Occipital lobe (tissue), 3 donors: ENCODE measurements at places on chromosomes 6 and 20. TPM values are rescaled to one million over a fixed set of nuclear protein-coding genes. Genes with fewer than 3 reads are reported as not detected.

Gene CFAP61
- 3.1 TPM for total RNA-seq

Gene CTCFL
- not detected for total RNA-seq

Gene SIGLEC1
- 0.16 TPM for total RNA-seq

- DNase-seq, result no peak
These were observed 509.7 kb upstream of the MARCKS start for GRCh38 chr6:113347436-113347835.

DNA sequence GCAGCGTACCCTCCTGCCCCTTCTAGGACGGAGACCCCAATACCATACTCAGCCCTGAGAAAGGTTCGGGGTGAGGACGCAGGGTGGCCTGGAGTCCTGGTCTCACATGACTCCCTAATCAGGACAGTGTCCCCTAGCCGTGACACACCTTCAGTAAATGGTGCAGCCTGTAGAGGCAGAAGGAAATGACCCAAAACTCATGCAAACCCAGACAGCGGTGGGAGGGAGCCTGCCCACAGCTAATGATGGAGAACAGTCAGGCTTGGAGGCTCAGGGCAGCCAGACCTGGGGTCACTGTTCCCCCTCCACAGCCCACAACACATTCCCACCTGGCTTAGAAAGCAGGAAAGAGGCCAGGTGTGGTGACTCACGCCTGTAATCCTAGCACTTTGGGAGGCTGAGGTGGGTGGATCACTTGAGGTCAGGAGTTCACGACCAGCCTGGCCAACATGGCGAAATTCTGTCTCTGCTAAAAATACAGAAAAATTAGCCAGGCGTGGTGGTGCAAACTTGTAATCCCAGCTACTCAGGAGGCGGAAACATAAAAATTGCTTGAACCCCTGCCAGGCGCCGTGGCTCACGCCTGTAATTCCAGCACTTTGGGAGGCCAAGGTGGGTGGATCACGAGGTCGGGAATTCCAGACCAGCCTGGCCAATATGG, 8.8 kb upstream of the HMGA1 start:
- no peak for DNase-seq

GRCh38 chr6:3122823-3123182, 4.3 kb downstream of the BPHL start:
- DNase-seq, result no peak

GRCh38 chr20:5947276-5947675, 3.1 kb downstream of the TRMT6 start:
- DNase-seq, result no peak

DNA sequence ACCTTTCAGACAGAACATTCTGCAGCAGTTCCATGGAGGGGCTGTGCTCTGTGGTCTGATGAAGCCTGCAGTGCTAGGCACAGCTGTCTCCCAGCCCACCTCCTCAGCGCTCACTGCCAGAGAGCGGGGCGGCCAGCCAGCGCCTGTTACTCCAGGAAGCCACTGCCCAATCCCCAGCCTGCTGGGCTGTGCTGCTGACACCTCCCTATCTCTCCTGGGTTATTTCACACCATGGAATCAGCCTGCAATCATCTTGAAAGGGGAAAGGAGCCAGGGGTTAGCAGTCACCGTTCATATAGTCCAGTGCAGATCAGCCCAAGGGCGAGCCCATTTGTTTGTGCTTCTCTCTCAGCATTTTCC, 46.3 kb upstream of the NHSL1 start:
- DNase-seq, result no peak

GRCh38 chr20:53582574-53583351, 10.9 kb downstream of the ZNF217 start:
- no peak for DNase-seq

DNA sequence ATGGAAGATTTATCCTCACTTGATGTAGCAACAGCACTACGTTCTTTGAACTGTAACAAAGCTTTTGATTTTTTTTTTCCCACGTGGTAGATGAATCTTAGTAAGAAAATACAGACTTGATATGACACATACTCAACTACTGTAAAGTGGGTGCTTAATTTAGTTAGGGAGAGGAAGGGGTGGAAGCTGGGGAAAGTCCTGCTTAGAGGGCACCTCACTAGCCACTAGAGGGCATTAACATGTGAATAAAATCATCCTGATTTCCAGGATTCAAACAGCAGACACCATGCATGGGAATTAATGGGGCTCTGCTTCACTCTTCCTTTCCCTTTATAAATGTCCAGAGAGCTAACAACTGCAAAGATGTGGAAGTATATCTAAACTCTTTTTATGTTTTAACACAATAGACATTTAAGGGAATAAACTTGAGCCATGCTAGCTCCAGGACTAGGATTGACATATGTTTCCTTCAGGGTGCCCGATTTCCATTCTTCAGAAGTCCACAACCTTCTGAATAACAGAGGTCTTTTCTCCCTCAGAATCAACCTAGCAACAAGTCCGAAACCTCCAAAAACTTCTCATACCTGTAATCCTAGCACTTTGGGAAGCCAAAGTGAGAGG, 250.1 kb downstream of the ATXN1 start:
- no peak for DNase-seq

DNA sequence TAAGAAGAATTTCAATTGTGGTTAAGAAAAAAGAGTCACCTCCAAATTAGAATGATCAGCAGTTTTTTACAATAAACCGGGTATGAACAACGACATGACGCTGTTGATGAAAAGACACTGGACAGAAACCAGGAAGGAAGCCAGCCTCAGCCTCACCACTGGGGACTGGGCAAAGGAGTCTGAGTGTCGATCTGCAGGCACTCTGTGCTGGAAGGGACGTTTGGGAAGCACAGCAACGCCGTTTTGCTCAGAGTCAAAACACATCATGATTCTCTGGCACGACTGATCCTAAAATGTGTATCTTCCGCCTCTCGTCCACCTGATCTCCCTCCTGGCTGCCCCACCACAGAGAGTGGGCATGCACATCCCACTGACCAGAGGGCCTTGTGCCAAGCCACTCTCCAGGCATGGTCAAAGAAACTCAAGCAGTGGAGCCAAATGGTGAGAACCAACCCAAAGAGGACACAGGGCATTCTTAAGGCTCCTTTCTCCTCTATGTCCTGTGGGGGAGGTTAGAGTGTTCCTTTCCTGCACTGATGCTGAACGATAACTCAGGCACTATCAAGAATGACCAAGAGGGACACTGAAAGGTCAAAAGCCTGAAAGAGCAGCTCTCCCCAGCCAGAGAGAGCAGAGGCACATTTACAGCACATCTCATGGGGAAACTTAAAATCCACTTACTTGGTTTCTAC, 68.8 kb downstream of the AGPAT4 start:
- DNase-seq, result no peak

GRCh38 chr20:52076164-52076563, 115.4 kb downstream of the ZFP64 start:
- no peak for DNase-seq
